CD4-positive, alpha-beta T cell treated with Interleukin-2 at 100 ng/mL for 4 hours (primary cell): ENCODE measurements at places on chromosomes 3 and 15.

DNA sequence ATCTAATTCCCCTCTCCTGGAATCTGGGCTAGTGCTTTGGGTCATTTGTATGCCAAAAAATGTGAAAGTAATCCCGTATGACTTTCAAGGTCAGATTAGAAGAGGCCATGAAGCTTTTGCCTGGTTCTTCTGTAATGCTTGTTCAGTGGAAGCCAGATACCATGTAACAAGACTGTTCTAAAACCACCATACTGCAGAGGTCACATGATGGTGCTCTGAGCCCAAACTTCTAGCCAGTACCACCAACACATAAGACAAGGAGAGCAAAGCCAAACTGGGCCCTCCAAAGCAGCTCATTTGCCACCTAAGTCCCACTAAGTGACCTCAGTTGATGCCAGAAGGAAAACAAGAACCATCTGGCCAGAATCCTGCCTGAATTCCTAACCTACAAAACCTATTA, 64.3 kb upstream of the MELTF start:
- no peak for DNase-seq

DNA sequence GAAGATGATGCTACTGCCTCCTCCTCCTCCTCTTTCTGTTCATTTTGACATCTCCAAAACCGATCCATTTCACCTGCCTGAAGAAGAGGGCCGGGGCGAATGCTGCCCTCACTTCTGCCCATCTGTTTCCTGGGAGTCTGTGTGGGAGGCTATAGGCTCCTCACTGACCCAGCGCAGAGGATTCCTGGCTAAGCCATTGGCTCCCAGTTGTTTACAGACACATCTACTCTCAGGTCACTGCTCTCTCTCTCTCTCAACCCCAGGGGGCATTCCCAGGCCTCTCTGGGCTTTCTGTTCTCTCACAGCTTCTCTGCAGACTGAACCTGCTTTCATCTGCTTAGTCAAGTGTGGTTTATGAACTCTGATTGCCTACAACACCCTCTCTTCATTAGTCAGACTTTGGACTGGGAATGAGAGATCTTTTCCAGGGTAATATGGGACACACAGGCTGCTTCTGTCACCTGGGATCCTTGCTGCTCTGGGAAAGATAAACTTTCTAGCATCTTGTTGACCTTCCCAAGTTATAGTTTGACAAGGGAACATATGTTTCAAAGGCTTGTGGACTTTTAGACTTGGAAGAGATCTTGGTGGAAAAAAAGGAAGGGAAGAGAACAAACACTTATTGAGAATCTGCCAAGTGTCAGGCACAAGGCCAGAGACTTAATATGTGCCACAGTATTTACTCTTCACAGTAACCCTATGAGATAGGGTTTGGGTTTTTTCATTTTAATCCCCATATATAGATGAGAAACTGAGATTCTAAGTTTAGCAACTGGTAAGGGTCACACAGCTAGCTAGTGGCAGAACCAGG, 30.2 kb upstream of the USP3 start:
- DNase-seq, result peak; percentile 78

DNA sequence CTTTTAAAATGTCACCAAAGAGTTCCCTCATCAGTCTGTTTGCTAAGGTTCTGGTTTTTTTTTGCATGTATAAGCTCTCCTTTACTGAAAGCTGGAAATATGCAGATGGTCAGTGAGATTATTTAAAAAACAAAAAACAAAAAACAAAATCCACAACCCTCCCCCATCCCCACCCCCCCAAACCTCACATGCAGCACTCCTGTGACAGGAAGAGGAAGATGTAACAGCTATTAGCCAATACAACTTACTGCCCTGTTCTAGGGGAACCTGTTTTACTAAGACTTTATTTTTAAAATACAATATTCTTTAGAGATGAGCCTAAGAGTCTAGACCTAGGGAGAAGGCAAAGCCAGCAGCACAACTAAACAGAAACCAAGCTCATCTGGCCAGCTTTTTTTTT, 39.5 kb downstream of the ANP32A start:
- DNase-seq, result no peak

DNA sequence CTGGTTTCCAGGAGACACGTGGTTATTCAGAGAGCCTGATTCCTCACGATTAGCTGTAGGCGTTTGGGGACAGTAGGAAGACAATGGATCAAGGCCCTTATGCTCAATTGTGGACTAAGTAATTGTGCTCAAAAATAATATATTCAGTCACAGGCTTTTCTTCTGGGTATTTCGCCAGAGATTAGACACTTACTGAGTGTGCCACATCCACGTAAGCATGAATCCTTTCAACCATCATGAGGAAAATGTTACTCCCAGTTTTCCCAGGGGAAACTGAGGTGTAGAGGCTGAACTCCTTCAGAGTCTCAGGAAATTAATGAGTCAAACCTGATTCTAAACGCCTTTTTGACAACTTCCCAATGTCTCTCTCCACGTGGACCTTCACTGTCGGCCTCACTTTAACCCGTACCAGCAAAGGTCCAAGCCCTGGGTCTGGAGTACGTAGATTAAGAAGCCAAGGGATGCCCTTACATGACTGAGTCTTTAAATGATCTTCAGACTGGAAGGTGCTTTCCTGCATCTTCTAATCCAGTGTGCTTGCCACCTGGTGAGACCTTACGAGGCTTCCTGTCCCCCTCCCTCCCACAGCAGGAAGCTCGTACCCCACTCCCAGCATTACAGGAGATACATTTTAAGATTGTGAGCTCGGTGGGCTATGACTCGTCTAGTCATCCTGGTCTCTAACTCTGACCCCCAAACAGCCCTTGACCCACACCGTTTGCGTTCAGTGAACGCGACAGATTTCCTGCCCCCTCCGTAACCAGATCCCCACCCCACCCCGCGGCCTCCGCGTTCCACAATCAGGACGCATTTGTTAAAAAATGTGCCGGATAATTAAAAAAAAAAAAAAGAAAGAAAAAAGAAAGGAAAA, 1.7 kb downstream of the PKM start:
- peak; percentile 45 for DNase-seq

DNA sequence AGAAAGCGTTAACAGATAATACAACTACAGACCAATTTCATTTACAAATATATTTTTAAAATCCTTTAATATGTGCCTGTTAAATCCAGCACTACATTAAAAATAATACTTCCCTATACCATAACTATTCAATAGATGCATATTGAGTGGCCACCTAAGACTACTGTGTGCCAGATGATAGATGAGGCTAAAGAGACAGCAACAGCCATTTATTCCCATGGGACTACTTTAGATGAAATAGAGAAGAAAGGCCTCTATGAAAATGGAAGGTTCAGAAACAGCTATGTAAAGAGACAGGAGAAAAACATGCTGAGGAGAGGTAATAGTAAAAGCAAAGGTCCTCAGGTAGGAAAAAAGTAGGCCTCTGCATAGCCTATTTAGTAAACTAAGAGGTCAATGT, 358.1 kb downstream of the ULK4 start:
- DNase-seq, result no peak

DNA sequence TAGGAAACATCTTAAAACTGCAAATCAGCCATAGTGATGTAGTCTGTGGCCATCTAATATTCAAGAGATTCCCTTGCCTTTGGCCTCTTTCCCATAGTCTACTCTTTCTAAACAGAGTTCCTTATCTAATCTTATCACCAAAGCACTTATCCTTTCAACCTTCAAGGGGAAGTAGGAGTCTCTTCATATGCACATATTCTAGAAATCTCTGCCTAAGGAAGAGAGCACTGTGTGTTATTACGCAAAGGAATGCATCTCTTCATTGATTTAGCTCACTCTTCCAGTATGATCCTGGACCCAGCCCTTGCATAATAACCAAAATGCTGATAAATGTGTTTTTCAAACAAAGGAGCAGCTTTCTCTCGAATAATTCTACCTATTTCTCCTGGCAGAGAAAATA, 253.7 kb upstream of the TPRG1 start:
- DNase-seq, result no peak

DNA sequence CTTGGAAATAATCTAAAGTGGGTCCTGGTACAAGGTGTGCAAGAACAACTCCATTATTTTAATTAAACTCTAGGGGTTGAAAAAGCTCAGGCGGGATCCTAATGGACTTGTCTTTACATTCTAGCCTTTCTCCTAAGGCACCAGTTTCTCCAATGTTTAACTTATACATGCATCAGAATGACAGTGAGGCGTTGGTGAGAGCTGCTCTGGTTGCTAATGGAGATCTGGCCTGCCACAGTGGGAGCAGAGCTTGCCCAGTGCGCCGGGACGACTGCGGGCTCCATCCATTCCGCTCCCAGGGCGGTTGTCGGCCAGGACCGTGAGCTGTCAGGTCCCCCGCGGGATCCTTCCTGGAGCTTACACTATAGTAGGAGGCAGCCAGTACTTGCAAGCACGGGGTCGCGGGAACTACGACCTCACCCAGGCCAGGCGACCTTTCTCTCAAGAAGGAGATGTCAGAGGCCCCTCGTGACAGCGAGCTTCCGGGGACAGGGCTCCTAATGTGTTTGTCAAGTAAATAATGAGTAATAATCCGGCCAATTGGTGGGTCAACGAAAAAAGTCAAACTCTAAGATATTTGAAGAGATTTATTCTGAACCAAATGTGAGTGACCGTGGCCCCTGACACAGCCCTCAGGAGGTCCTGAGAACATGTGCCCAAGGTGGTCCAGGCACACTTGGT, 991 bp upstream of the HIGD1A start:
- DNase-seq, result no peak

DNA sequence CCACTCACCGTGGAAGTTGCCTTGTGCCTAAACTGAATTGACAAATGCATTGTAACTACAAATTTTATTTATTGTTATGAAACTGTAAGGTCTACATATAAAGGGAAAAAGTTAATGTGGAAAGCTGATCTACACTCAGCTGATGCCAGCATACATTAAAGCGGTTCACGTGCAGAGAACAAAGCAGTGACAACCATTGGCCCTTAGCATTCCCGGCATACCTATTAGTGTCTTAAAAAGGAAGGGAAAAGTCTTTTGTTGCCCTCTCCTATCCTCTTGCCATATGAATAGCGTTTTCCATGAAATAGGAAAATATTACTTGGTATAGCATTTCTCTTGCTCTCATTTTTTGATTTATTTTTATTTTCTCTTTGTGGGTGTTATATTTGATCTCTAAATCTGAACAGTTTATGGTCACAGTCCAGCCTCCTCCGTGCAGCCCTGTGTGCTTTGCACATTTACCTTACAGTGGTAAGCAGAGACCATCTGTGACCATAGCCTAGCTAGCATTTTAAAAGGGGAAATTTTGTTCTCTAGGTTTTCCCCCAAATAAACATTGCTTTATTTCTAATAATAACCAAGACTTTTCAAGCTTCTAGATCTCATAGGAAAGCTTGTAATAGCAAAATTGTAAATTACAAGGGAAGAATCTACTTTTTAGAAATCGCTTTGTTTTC, 89.7 kb upstream of the CGNL1 start:
- DNase-seq, result no peak

DNA sequence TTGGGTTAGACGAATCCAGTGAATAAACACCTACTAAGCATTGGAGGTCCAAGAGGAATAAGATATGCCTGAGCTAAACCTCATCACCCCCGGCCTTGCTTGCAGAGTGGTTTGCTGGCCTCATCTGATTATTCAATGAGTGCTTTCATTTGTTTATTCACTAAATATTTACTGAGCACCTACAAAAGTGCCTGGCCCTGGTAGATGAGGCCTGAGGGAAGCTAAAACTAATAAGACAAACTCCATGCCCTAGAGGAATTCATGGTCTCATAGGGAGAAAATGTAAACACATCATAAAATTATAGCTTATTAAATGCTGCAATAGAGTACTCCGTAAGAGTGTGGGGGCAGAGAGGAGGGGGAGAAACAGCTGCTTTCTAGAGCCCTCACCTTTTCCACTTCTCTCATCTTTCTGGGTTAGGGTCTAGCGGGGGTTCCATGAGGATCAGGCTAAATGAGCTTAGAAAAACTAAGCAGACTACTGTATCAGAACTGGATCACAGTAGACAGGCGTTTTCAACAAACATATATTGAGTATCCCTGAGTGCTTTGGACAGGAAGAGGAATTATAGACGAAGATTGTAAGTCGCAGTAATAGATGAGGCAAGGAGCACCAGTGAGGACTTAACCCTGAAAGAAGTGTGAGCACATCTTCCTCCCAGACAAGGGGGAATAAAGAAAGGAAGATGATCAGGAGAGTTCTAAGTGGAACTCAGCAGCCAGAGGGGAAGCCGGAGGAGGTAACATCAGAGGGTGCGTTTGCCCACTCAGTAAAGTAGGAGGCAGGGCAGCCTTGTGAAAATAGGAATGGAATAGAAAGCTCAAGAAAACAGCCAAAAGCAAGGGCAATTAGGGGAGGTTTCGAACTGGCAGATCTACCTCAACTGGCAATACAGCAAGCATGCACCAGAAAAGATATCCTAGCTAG, 31.5 kb upstream of the LAMP3 start:
- DNase-seq, result no peak

DNA sequence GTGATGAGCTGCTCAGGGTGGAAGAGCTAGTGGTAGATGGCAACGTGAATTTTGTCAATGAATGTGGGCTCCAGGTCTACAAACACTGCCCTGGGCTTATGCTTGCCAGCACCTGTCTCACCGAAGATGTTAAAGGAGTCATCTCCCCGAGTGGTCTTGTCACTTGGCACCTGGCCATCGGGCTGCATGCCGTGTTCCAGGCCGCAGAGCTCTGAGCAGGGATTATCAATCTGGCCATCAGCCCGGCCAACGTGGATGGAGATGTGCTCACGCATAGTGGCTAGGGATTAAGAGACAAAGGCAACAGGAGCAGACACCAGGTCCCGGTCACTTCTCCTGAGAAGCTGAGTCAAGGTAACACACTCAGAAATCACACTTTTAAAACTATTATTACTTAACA, 54.8 kb upstream of the ACTC1 start:
- no peak for DNase-seq

DNA sequence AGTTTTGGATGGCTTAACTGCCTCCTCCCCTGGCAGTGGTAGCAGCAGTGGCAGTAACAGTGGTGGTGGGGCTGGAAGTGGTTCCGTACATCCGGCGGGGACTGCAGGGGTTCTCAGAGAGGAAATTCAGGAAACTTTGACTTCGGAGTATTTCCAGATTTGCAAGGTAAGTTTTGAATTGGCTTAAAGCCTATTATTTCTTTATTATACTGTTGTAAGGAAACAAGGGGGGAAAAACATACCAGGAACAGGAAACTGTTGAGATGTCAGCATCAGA, 1.5 kb downstream of the STXBP5L start:
- no peak for DNase-seq

GRCh38 chr3:129182390-129183185, 1.1 kb downstream of the CNBP start:
- peak; percentile 27 for DNase-seq

- no peak for DNase-seq
Measured at GRCh38 chr15:58355382-58355971, 76.3 kb upstream of the LIPC start.

- DNase-seq, result no peak
Measured at GRCh38 chr3:181976526-181976925, 264.8 kb downstream of the SOX2 start.
